ENCODE measurements at places on chromosomes 3 and 15.

- DNase-seq: no peak
These were observed 903.3 kb upstream of the CFAP20DC start for GRCh38 chr3:59953104-59953503.

- no peak for DNase-seq
These were observed 210.0 kb upstream of the TOPAZ1 start for GRCh38 chr3:44031387-44032380.

GRCh38 chr3:73674280-73674679 is 49.5 kb upstream of the PDZRN3 start:
- no peak for DNase-seq

- no peak for DNase-seq
These were observed 61.2 kb downstream of the RFTN1 start for GRCh38 chr3:16452261-16452660.

- no peak for DNase-seq
These were observed 3.5 kb upstream of the TMCC1 start for GRCh38 chr3:129897026-129897425.

DNA sequence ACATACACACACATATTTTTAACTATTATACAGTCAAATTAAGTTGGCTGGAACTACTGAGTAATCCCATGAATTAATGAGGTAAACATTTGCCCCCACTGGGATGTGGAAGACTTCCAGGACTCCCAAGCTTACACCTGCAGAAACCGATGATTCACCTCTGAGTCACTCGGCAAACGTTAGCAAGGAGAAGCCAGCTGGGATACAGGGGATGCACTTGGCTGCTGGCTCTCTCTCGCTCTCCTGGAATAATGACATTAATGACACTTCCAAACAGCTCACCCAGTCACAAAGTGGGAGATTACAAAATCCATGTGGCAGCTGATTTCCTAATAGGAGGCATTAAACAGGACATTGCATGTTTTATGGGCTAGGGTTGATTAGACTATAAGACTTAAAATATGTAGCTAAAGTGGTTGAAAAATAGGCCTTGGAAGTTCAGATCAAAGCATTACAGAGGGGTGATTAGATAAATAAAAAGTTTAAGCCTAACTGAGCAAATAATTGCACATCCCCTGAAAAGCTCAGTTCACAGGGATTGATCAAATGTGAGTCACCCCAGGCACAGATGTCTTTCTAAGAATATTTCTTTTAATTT is 500.9 kb downstream of the SOX2 start:
- no peak for DNase-seq

DNA sequence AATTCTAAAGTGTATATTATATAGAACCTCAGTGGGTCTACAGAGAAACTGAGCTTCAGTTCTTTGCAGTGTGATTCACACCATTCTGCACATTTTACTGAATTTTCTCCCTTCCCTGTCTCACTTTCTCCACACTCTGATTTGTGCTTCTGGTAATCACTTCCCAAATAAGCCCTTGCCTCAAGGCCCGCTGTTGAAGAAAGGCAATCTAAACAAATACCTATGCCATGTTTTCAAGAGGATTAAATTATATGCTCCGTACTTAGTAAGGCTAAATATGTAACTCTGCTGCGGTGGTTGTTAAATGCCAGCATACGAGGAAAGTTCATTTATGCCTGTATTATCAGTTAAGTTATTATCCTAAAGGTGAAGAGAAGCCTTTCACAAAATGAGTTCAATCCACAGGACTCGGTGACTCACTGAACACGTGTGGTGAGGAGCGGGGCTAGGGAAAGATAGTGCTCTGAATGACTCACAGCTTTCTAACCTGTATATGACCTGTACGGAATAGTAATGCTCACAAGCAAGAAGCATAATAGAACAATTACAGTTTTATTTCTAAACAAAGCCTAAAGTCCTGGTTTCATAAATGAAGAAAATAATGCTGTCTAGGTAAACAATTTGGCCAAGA is 25.1 kb downstream of the CNTN6 start:
- no peak for DNase-seq

- no peak for DNase-seq
These were observed 365.0 kb downstream of the FOXP1 start for GRCh38 chr3:71218508-71218907.

Data from memory B cell (primary cell).